Colonic mucosa (tissue), 4 donors: ENCODE measurements at places on chromosomes 2 and 18. TPM values are rescaled to one million over a fixed set of nuclear protein-coding genes. Genes with fewer than 3 reads are reported as not detected.

The TSN gene
- total RNA-seq: 69.0 TPM

GRCh38 chr2:66191311-66191710, 243.6 kb upstream of the MEIS1 start:
- no peak for DNase-seq

DNA sequence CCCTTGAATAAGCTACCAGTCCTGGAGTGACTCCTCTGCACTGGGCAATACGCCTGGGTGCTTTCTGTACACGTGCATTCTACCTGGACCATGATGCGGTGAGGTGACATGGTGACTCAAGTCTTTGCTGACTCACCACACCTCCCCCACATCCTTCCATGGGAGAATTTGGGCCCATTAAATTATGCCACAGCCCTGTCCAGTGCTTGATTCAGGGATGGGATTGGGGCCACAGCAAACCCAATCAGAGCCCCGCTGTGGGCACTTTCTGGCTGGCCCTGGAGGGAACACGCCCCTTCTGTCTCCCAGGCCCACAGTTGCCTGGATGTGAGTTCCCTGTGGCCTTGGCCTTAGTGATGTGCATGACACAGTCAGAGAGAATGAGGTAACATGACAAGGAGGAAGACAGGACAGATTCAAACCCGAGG, 86.9 kb downstream of the LRRC30 start:
- DNase-seq: no peak

DNA sequence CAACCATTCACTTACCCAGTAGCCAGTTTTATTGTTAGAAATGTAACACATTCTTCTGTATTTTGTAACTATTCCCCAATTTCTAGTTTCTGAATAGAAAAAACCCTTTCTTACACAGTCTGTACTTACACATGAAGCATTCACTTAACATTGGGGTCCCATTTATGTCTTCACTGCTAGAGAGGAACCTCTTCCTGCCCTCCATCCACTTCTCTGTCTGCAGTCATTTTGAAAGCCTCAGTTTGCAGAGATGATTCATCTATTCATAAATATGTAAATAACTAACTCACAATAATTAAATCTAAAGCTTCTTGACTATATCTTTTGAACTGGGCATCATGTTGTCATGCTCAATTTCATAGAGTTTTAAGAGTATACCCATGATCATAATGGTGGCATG, 55.9 kb downstream of the ZRANB3 start:
- no peak for DNase-seq

DNA sequence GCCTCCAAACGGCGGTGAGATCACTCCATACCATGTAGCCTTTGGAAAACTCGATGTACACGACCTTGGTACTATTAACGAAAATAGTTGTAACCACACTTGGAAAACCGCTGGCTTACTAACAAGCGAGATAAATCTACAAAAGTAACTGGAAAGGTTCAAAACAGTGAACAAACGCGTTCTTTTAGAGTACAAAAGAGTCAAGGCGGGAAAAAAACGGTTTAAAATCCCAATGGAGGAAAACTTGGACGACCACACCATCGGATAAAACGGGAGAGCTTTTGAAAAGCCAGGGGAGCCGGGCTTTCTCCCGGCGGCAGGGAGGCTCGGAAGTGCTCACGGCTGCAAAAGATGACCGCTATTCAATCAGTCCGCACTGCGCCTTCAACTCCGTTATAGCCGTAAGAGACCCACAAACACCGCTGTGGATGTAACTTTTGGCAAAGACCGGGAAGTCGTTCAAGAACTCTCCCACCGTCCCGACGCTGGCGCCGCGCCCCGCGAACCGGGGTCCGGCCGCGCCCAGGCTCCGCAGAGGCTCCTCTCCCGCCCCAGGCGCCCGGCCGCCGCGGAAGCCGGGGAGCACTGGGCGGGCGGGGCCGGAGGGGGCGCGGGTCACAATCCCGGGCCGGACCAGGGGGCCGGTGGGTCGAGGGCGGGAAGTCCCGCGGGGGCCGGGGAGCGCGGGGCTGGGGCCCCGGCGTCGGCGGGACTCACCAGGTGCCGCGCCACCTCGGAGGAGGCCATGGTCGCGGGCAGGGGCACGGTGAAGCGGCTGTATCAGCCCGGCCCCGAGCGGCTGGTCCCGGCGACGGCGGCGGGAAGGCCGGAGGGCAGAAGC, 465 bp downstream of the SEPTIN10 start:
- peak; percentile 58 for DNase-seq

GRCh38 chr18:13409997-13410396, 191.4 kb downstream of the LDLRAD4 start:
- no peak for DNase-seq
